Kasumi-1 (cell line): ENCODE measurements at places on chromosomes 11 and 22.

GRCh38 chr11:98234698-98235097 lies 786.1 kb upstream of the CNTN5 start:
- no peak for DNase-seq

GRCh38 chr11:62911137-62912130 lies 9.7 kb downstream of the CHRM1 start:
- no peak for DNase-seq

GRCh38 chr11:18144243-18144642 lies 11.9 kb downstream of the MRGPRX3 start:
- no peak for DNase-seq

DNA sequence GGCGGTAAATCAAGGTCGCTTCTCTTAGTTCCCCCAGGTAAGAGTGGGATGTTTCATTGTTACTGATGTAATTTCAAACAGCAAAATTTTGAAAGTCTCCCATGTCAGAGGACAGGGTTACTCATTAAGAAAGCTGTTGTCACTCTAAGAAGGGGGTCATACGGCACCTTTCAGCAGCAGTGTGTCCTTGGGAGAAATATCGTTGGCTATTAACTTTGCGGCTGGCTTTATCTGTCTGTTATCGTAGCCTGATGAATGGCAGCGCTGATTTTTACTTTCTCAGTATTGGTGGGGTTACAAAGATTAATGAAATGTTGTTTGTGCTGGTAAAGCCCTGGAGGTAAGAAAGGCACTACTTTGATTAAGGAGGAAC lies 27.5 kb upstream of the FBXO3 start:
- DNase-seq, result no peak

DNA sequence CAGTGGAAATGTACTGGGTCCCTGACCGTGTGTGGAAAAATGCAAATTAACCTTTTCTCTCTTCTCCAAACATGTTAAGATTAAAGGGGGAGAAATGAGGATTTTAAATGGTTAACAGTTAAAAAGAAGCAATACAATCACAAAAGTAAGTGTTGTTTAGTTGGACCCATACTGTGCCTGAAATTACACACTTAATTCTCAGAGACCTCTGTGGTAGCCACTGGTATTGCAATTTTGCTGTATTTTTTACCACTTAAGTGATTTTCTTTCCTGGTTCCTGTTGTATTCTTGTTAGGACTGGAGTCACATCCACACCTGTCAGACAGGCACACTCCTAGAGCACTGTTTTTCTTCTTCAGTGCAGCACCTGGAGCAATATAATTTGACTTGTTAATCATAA lies 179.6 kb upstream of the PDGFD start:
- peak; percentile 47 for DNase-seq

DNA sequence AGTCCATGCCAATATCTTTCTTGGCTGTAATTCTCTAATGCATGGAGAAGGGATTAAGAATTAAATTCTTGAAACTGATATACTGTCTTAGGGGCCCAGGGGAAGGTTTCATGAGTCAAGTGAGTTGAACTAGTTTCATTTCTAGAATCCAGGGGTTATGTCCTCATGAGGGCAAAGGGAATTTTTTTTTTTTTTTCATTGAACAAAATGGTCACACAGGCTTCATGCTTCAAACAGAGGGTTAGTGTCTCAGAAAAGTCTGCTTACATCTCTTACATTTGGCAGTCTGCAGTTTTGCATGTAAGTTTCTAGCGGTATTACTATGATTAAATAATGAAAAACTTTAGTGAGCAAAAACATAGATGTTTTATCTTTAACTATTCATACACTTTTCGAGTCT lies 32.9 kb downstream of the PPME1 start:
- no peak for DNase-seq

DNA sequence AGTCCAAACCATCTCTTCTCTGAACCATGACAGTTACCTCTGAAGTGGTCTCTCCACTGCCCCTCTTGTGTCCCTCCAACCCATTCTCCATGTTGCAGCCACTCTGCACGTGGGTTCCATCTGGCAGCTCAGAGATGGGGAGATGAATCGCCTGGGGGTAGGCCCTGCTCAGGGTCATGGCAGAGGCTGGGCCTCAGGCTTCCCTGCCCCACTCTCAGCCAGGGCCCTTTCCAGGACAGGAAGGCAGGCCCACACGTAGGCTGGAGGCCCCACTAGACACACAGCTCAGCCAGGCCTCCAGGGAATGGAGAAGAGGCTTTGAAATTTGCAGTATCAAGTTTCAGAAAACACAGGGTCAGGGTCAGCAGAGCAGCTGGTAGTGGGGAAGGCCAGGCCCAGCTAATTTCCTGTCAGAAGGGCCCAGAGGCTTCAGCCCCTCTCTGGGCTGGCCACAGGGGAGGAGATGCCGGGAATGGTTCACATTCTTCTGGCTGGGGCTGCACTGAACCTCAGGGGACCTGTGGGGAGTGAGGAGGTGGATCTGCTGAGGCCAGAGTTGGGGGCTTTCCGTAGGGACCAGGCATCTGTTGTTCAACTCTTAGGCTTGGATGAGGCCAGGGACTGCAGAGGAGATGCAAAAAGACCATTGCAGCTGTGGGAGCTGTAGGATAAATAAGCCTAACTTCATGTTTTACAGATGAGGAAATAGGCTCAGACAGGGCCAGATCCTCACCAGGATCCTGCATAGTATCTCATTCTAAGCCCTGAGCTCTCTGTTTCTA lies 101.6 kb downstream of the SWAP70 start:
- no peak for DNase-seq

- DNase-seq, result no peak
Measured at GRCh38 chr22:44355716-44356070, 42.9 kb upstream of the SHISAL1 start.

DNA sequence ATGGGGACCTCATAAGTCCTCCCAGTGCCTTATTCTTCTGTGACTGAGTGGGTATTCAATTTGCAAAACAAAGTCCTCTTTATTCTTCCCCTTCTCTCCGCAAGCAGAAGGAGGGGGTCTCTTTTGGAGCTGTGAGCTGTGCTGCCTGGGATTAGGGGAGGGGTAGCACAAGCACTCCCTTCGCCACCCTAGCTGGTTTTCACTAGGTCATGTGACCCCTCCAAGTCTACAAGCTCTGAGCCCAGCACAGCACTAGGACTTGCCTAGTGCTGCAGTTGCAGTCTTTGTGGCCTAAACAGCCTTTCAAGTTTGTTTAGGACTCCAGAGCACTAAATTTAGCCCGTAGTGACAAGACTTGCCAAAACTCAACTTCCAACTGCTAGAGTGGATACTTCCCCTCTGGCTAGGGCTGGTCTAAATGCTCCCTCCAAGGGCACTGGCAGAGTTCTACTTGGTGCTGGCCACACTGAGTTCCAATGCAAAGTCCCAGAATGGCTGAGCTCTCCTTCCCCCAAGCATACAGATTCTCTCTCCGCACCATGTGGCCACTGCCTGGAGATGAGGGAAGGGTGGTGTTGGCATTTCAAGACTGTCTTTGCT lies 25.4 kb downstream of the TAF1D start:
- peak; percentile 29 for DNase-seq

DNA sequence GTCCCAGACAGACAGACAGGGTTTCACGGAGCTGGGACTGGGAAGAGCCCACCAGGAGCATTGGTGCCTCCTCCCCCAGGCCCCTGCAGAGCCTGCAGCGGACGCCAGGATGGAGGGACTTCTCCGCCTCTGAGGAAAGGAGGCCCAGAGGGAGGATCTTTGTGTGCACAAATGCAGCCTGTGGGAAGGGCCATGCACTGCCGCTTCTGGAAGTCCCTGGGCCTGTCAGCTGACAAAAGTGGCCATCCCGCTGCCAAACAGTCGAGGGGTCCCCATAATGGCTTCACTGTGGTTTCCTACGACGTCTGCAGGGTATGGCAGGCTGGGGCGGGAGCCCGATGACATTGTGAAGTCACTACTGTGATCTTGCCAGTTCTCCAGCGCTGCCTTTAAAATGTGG lies 73.8 kb downstream of the TP53I11 start:
- no peak for DNase-seq

DNA sequence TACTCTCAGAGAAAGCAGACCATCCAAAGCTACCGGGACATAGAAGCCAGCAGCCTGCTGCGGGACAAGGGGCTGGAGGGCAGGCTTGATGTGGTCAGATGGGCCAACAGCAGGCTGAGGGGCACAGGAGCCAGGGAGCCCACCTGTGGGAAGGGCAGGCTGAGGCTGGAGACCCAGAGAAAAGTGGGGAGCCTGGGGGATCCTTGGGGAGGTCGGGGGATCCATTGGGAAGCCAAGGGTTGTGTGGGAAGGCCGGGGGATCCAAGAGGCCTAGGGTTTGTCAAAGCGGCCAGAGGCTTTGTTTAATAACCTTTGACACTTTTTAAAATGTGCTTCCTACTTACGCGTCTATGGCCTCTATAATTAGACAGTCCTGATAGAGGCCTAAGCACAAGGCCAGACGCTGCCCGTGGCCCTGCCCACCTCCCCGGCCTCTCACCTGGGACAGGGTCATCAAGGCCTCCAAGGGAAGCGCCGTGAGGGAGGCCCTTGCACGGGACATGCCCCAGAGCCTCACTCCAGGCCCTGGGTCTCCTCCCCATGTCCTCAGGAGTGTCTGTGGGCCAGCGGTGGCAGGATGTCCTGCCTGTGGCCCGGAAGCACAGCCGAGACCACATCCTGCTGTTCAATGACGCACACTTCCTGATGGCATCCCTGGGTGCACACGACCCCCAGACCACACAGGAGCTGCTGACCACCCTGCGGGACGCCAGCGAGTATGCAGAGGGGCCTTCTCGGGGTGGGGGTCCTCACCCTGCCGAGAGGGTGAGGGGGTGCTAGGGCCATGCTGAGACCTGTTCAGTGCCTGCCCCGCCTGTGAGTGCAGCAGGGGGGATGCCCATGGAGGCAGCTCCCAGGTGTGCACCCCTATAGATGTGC lies 8.6 kb upstream of the GTSE1 start:
- DNase-seq, result peak; percentile 54

GRCh38 chr22:23892130-23892529 lies 2.1 kb upstream of the MIF start:
- DNase-seq, result no peak

- peak; percentile 92 for DNase-seq
Measured at GRCh38 chr11:65419772-65420481, 2.7 kb upstream of the NEAT1 start.

GRCh38 chr22:48566741-48567140 lies 1260.9 kb downstream of the BRD1 start:
- DNase-seq, result no peak

DNA sequence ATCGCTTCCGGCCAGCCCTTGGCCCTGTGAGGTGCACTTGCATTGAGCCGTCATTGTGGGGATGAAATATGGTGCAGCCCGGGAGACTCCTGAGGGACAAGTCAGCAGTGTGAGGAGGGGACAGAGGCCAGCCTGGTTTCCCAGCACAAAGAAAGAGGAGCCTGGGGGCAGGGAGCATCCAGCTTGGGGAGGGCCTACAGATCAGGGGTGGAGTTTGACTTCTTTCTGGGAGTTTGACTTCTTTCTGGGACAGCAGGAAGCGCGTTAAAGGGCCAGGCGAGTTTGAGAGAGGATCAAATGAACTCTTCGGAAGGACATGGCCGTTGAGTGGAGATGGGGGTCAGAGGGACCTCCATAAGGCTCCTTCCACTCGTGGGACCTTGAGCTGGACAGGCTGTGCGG lies 91.9 kb downstream of the LRRC32 start:
- DNase-seq, result no peak

DNA sequence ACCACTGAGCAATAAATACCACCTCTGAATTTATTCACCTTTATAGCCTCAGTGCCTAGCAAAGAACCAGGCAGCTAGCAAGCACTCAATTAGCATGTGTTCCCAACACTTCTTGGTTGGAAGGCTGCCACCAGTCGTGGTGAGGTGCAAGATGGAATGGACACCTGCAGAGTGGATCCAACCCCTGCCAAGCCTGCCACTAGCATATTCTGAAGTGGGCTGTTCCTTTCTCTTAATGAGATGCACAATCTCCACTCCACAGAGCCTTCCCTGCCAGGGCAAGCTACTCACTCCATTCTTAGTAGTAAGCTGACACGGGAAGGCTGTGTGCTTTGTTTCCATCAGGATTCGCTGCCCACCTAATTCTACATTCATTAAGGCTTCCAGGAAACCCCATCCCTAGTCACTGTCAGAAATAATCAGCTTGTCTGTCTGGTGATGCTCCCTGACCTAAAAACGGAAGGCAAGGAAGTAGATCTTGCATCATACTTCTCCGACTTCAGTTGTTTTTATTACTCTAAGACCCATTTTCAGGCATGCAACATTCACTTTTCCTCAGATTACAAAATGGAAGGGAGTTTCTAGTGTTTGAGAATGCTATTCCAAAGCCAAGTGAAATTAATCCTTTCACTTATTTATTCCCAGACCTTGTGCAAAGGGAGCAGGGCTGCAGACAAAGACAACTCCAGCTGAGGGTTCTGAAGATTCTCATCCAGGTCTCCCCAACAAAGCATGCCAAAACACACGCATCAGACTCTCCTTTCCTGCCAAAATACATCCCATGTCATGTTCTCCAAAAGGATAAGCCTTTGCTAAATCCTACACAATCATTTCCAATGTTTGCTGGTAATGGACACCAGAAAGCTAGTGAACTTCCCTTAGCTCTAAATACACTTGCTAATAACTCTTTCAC lies 128.0 kb downstream of the TENM4 start:
- no peak for DNase-seq
